ENCODE measurements at places on chromosomes 3 and 15.

DNA sequence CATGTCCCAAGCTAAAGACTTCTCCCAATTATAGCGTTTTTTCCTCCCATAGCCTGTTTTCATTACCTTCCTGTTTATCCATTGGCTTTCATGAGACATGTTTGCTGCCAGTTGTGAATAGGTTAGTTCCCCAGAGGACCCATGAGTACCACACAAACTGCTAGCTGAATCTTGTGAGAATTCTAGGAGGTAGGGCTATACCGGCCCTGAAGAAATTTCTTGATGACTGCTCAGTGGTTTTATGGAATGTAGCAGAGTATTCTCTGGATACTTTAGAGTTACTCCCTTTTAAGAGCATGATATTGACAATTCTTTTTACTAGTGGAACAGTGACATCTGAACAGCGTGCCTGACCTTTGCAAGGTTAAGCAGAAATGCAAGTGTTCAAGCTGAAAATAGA, 210.4 kb downstream of the MCTP2 start:
- no peak for DNase-seq

GRCh38 chr3:196969660-196970546, 1.3 kb upstream of the PIGZ start:
- DNase-seq: peak; percentile 56

DNA sequence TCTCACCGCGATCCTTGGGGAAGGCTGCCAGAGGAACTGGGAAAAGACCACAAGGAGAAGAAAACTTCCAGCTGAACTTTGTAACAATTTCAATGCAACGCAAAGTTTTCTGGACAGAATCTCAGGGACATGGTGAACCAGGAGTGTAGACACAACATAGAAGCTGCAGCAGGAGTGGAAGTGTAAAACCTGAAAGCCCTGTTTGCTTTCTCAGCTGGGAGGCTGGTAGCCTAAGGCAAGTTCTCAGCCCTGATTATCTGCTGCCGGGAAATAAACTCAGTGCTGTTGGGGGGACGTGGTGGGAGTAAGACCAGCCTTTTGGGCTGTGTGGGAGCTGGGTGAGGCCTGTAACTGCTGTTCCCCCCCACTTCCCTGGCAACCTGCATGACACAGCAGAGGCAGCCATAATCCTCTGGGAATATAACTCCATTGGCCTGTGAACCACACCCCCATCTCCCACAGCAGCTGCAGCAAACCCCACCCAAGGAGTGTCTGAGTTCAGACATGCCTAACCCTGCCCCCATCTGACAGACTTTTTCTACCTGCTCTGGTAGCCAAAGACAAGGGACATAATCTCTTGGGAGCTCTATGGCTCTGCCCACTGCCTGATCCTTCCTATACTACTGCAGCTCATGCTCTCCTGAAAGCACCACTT, 106.7 kb downstream of the ZNF621 start:
- DNase-seq: no peak

- DNase-seq: peak; percentile 75
Measured at GRCh38 chr3:46955801-46956259, 20.7 kb downstream of the CCDC12 start.

- DNase-seq: no peak
Measured at GRCh38 chr3:135213822-135214221, 418.8 kb downstream of the EPHB1 start.

GRCh38 chr3:179743913-179744312, 91.1 kb downstream of the USP13 start:
- DNase-seq: no peak
